Hypothalamus (tissue), 51 donors: ENCODE measurements at places on chromosomes 1 and 21.

DNA sequence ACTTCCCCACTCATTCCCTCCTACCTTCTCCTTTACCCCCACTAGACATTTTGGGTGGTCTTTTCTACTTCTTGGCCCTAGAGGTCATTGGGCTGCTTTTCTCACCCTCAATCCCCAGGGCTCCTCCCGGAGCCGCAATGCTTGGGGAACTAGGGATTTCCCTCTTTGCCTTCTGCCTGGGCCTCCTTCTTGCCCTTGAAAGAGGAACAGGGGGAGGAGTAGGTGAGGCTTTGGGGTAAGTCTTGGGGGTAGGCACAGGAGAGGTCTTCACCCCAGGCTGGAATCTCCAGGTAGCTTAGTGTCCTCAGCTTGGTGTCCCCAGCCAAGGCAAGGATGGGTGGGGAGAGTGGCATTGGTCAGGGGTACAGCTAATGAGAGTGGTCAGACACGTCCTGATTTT lies 56.2 kb upstream of the EPS8L3 start:
- no peak for DNase-seq

DNA sequence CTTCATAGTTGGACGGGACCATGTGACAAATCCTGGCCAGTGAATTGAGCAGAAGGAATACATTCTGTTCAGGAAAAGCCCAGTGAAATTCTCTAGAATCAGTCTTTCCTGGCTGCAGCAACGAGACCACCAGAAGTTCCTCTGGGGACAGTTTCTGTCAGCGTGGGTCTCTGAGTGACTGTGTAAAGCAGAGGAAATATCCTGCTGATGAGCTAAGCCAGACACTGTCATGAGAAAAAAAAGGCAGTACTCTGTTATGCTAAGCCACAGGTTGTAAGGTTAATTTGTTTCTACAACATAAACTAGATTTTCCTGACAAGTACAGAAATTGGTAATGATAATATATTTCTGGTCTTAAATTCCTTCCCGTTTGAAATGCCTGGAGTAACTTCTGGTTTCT lies 664.4 kb downstream of the LMO4 start:
- no peak for DNase-seq

DNA sequence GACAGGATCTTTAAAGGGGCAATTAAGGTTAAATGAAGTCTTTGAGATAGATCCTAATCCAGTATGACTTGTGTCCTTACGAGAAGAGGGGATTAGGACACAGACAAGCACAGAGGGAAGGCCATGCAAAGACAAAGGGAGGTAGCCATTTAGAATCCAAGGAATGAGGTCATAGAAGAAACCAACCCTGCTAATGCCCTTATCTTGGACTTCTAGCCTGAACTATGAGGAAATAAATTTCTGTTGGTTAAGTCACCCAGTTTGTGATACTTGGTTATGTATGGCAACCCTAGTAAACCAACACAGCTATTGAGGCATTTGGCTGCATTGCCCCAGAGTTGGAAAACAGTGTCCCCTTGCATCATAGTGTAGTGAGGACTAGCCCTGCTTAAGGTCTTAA lies 121.3 kb downstream of the MAST2 start:
- no peak for DNase-seq

GRCh38 chr21:39645331-39645730 lies 32.6 kb downstream of the B3GALT5 start:
- no peak for DNase-seq

GRCh38 chr1:209756615-209757445 lies 977 bp downstream of the TRAF3IP3 start:
- DNase-seq = no peak

GRCh38 chr1:196361112-196361714 lies 247.0 kb downstream of the KCNT2 start:
- DNase-seq = no peak
